ENCODE measurements at places on chromosomes 4 and X.

- peak; percentile 70 for DNase-seq
These were observed at the start of gene GALNT7 for GRCh38 chr4:173168396-173169177. TSS of gene GALNT7 (plus strand) at chr4:173168811. CDS start at chr4:173168836, 25 bp downstream.

GRCh38 chr4:59122626-59123025, 2012.4 kb upstream of the IGFBP7 start:
- DNase-seq = no peak

GRCh38 chr4:845836-846251, 19.9 kb upstream of the CPLX1 start:
- DNase-seq = no peak

DNA sequence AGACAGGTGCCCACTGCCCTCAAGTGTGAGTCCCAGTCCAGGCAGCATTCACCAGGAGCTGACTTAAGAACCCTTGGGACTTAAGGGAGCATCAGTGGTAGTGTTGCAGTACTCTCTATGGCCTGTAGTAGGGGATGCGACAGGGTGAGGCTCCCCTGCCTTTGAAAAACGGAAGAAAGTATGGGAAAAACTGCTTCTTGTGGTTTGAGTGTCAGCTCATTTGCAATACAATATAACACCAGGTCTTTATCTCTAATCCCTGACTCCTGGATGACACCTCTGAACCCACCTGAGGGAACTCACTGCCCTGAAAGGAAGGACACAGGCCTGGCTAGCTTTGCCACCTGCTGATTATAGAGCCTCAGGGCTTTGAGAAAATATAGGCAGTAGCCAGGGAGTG, 176.0 kb downstream of the SMARCA1 start:
- no peak for DNase-seq

DNA sequence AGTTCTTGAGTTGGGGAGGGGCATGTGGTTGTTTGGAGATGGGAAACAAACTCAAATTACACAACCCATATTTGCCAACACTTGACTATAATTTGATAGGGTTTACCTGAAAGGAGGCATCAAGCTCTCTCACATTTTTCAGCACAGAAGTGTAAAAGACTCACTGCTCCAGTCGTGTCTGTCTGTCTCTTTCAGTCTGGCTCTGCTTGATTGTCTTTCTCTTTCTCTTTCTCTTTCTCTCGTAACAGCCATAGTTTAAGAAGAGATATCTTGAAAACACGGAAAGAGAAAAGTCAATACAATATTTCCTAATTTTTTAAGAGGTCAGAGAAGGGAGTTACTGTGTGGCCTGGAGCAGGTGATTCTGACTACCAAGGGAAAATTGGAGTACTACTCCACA, 413.6 kb upstream of the CXorf51A start:
- DNase-seq = no peak

- DNase-seq = no peak
These were observed 249.6 kb downstream of the OPHN1 start for GRCh38 chrX:68183612-68184214.

DNA sequence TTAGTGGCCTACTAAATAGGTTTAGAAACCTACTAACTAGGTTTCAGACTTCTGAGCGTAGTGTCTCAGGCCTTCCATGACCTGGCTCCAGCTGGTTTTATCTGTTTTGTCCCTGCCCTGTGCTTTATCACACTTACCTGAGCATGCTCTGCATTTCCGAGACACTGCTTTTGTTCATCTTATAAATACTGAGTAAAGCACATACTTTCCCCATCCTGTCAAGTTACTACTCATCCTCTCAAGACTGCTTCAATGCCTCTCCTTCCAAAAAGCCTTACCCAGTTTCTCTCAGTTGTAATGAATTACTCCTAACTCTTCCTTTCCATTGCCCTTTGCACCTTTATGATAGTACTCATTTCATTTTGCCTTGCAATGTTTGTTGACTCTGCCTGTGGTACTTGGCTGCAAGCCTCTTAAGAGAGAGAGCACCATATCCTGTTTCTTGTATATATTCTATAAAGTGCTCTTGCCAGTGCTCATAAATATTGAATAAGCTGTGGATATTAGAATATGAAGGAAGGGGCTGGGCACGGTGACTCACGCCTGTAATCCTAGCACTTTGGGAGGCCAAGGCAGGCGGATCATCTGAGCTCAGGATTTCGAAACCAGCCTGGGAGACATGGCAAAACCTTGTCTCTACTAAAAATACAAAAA, 34.4 kb downstream of the SLAIN2 start:
- DNase-seq = no peak

GRCh38 chr4:114673306-114673705, 74.7 kb downstream of the UGT8 start:
- no peak for DNase-seq

DNA sequence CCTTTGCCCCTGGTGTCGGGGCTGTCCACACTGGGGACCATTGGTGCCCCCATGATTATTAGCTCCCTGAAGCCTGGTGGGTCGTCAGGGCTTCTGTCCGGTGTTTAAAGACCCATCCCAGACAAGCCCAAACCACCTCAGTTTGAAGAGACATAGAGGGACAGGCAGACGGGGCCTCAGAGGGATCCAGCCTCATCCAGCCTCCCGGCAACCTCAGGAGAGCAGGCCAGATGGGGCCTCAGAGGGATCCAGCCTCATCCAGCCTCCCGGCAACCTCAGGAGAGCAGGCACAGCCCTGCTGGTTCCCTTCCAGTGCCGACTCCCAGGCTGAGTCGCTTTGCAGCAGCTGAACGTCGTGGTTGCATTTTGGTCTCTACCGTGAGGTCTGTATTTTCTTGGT, 32.1 kb downstream of the PIGG start:
- DNase-seq = no peak

DNA sequence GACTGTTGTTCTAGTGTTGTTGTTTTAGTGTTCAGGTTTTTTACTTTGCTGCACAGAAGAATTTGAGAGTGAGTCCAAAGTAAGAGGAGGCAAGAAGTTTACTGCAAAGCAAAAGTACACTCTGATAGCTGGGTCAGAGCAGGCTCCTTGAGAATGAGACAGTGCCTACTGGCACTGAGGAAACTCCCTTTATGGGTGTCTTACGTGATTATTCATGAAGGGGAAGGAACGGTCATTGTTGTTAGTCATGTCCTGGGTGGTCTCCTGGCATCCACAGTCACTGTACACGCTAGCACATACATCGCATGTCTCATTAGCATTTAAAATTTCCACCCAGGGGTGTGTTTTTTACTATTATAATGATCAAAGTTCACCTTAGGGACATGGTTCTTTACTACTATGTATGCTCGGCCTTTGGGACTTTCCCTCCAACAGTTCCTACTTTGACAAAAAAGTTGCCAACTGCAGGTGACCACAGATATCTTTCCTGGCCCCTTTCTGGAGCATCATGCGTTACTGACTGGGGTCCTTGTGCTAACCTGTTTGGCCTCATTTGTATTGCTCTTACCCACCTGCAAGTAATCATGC, 688.9 kb upstream of the AMOT start:
- no peak for DNase-seq

DNA sequence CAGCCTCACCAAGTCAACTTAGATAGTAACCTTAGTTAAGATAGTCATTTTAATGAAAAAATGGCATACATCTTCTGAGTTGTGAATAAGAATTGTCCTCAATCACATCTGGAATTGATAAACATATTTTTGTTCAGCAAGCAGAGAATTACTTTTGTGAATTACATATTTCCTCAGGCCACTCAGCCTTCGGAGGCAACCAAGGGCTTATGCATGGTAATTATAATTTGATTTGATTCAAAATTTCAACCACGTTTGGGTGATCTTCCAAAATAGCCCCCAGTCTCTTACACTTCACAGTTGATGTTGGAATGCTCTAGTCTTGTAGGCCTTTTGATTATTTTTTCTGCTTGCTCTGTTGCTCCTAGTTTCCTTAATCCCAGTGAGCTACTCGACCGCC, 63.4 kb downstream of the GALNTL6 start:
- no peak for DNase-seq

GRCh38 chr4:155114790-155115189, 93.6 kb upstream of the NPY2R start:
- no peak for DNase-seq

GRCh38 chrX:107686792-107687191, 58.5 kb downstream of the PRPS1 start:
- DNase-seq = no peak

- no peak for DNase-seq
These were observed 10.9 kb downstream of the SAP30 start for GRCh38 chr4:173381610-173382009.
